ENCODE measurements at places on chromosomes 11 and 22.

DNA sequence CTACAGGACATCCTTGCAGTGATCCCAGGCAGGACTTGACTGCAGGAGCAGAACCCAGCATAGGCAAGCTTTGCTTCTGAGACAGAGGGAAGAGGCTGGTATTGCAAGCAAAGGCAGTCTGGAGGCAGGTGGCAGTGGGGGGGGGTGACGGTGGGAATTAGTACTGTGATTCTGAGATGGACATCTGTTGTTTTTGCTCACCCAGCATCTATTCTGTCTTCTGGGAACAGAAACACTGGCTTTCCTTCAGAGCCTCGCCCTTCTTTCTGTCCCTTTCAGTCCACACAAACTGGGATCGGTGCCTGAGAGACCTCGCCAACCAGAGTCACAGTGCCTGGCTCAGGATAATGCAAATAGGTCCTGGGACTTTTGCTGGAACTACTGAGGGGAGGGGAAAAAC, 31.2 kb upstream of the RASL10A start:
- no peak for DNase-seq

GRCh38 chr22:44088976-44089570, 65.0 kb downstream of the PARVB start:
- DNase-seq: no peak

DNA sequence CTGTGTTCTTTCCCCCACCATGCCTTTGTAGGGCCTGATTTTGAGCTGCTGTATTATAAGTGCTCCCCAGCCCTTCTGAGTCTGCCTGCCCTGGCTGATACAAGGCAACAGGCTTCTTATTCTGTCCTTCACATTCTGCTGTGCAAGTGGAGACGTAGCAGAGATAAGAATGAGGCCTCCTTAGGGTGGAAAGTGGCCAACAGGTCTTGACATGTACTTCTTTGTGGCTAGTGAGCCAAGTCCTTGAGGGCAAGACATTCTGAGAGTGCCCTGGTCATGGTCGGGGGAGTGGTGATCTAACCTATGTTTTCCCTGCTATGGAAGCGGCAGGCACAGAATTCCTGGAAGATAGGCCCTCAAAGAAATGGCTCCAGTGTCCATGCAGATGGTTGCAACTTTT, 235.7 kb upstream of the CADM1 start:
- no peak for DNase-seq

DNA sequence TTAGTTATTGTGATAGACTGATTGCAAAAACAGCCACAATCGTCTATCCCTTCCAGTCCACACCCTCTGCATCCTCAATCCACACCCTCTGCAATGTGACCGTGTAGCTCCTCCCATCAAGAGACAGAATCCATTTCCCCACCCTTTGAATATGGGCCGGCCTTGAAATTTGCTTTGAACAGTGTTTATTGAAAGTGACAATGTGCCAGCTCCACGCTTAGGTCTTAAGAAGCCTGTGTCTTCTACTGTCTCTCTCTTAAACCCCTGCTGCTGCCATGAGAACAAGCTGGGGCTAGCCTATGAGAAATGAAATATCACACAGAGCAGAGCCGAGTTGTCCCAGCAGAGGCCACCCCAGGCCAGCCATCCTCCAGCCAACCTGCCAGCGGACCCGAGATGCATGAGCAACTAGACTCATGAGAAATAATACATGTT, 22.3 kb upstream of the MICAL2 start:
- no peak for DNase-seq

- DNase-seq: no peak
These were observed 7.2 kb downstream of the PIM3 start for GRCh38 chr22:49967706-49968208.
